ENCODE measurements at places on chromosomes 3 and 15.

DNA sequence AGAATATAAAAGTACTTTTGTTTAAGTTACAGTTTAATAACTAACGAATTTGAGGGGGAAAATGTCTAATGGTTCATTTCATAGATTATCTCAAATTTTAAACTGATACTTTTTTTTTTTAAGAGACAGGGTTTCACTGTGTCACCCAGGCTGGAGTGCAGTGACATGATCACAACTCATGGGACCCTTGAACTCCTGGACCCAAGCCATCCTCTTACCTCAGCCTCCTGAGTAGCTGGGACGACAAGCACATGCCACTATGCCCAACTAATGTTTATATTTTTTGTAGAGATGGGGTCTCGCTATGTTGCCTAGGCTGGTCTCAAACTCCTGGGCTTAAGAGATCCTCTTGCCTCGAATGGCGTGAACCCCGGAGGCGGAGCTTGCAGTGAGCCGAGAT is 16.5 kb downstream of the LRRC58 start:
- DNase-seq, result no peak

- DNase-seq, result no peak
Measured at GRCh38 chr3:113804661-113805060, 33.9 kb upstream of the GRAMD1C start.

DNA sequence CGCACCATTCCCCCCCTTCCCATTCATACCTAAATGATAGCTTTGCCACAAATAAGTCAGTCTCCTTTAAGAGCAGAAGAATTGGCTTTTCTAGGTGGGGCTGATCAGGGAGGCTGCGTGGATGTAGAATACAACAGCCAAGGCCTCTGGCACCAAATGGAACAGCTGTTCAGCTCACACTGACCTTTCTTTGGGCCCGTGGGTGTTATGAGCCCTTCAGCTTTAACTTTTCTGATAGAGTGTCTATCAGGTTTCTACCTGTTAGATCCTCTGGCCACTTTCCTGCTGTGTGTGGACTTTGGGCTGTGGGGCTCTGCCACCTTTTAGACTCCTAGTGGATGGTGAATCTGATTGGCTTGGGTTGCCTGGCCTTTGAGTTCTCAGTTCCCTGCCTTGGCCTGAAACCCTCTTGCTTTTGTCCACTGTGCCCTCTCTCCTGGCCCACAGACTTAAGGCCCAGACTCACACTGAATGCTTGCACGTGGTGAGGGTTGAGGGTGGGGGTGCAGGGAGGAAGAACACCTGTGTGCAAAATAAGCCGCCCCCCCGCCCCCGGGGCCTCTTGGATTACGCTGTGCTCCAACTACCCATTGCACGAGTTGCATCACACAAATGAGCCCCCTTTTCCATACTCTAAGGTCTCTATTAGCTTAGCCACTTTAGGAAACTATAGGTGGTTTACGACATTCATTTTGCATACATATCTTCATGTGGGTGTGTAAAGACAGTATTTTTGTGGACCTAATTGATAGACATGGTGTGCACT is 1.3 kb upstream of the RFX7 start:
- no peak for DNase-seq

- no peak for DNase-seq
Measured at GRCh38 chr15:58506064-58506490, 74.3 kb downstream of the LIPC start.

DNA sequence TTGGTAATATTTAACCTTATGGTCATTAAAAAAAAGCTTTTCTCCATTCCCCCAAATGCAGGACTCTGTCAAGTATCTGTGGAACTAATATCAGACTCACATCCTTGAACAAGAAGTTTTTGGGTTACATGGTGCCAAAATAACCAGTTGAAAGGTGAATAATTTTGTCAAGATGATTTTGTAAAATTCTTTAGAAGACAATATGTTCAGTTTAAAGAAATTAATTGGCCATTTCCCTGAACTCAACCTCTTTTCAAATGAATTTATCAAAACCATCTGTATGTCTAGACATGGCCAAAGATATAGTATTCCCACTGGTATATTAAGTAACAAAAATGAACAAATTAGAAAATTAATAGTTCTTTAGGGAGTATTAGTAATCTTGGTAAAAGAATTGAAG is 280.5 kb downstream of the MBNL1 start:
- DNase-seq, result no peak

- no peak for DNase-seq
Measured at GRCh38 chr15:38461066-38461833, 7.3 kb downstream of the FAM98B start.

GRCh38 chr3:142850395-142851023 is 38.4 kb downstream of the PCOLCE2 start:
- DNase-seq, result no peak

- no peak for DNase-seq
Measured at GRCh38 chr3:193174140-193174539, 66.9 kb upstream of the PLAAT1 start.

DNA sequence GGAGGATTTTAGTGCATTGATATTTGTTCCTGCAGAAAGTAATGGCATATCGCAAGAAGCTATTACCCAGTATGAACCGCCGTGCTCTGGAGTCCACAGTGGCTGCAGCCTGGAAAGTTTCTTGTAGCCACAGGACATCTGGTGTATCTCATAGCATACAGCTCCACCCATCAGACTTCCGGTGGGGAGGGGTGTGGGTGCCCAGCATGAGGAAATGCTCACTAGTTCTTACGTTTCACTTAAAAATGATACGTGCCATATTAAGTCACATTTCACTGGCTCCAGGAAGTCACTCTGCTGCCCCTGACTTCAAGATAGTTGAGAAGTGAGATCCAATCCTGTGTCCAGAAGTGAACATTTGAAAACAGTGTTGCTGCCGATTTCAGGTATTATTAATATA is 990.4 kb downstream of the GBE1 start:
- no peak for DNase-seq

DNA sequence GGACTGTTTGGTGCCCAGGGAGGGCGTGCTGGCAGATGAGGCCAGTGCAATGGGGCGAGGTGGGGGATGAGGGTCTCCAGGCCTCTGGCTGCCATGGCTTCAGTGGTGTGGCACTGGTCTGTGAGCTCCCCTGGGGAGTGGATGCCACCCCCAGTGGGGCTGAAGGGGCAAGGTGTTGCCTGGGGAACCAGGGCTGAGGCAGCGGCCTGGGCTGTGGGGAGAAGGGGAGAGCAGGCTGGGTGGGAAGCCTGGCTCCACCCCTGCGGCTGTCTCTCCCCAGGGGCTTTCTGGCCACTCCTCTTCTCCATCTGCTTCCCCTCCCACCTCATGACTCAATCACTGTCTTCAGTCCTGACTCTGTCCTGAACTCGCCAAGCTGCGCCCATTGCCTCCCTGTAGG is 88.4 kb upstream of the TLE3 start:
- no peak for DNase-seq

GRCh38 chr3:166285001-166285400 is 447.8 kb upstream of the BCHE start:
- DNase-seq, result no peak

GRCh38 chr3:96069065-96069464 is 745.3 kb upstream of the EPHA6 start:
- DNase-seq, result no peak

DNA sequence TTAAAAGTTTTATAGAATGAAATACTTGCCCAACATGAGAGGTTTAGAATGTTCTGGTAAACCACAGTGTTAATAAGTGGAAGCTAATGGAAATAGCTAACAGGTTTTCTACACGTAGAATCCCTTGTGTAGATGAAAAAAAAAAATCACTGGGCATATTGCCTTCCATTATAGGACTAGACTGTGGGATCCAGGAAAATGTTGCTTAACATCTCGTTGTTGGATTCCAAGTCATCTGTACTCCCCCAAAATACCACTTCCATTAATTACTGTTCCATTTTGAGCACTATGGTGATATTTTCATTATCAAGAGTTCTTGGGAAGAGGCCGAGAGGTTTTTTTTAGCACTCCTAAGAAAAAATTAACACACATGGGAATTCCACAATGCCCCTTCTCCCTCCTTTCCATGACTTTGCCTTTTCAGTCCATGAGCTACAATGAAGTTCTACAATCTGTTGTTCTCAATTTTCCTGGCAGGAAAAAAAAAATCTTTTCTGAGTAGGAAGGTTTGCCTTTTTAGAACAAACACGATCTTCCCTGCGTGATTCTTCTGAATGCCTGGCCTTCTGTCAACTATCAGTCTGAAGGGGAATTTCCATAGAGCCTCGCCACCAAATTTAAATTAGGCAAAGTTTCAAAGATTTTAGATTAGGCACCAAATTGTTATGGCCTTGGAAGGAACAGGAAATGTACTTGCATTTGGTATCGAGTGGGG is 74.4 kb upstream of the CTDSPL start:
- no peak for DNase-seq

DNA sequence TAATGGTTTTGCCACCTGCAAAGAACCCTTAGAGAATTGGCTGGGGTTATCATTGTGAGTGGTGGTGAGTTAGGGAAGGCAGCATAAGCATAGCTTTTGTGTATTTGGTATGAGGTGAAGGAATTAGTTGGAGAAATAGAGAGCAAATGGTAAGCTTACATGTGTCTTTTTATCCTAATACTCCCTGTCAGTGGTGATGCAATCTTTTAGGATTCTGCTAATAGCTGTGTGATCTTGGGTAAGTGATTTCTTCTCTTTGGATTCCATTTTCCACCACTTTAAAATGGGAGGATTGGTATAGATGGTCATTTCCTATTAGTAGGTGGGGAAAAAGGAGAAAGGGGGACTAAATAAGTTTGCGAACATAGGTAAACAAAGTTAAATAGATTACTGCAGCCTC is 30.9 kb downstream of the PIAS1 start:
- DNase-seq, result no peak

GRCh38 chr15:45156744-45157455 is 27.1 kb downstream of the DUOX1 start:
- DNase-seq, result no peak

DNA sequence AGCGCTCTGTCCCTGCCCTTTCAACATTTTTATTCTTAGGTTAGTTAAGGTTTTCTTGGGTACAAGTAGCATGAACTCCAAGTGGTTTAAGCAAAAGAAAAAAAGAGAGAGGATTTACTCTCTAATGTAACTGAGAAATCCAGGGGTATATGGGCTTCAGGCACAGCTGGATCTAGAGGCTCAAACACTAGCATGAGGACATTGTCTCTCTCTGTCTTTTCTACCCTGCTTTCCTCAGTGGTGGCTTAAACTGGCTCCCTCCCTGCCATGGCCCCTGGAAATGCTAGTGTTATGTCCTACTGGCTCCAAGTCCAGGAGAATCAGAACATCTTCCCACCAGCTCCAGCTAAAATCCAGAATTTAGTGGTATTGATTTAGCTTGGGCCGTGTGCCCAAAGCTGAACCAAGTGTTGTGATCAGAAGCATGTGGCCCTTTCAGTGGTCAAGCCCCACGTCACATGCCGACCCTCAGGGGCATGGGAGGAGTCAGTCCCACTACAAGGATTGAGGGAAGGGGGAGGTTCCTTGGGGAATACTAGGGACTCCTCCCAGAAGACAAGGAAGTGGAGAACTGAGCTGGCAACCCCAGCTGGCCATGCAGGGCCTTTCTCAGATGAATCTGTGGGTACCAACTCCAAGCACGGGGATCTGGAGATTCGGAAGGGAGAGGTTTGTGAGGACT is 58.0 kb downstream of the LINGO1 start:
- no peak for DNase-seq

GRCh38 chr3:78907367-78907766 is 860.4 kb downstream of the ROBO1 start:
- DNase-seq, result no peak

GRCh38 chr15:100866386-100867330 is 13.0 kb upstream of the ALDH1A3 start:
- no peak for DNase-seq

- no peak for DNase-seq
Measured at GRCh38 chr15:40754574-40754882, 526 bp downstream of the RMDN3 start.

- DNase-seq, result no peak
Measured at GRCh38 chr3:80051602-80051962, 283.8 kb upstream of the ROBO1 start.

- DNase-seq, result no peak
Measured at GRCh38 chr3:13371100-13372075, 48.7 kb downstream of the NUP210 start.

- DNase-seq, result no peak
Measured at GRCh38 chr3:169999433-169999832, 32.8 kb downstream of the SEC62 start.

DNA sequence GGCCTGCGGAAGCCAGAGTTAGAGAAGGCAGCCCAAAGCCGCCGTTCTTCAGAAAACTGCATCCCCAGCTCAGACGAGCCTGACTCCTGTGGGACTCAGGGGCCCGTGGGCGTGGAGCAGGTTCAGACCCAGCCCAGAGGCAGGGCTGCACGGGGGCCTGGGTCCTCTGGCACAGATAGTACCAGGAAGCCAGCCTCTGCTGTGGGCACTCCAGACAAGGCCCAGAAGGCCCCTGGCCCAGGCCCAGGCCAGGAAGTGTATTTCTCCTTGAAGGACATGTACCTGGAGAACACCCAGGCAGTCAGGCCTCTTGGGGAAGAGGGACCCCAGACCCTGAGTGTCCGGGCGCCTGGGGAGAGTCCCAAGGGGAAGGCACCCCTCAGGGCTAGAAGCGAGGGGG is 23.1 kb downstream of the ALPK3 start:
- no peak for DNase-seq

GRCh38 chr3:50167069-50167840 is 12.1 kb downstream of the SEMA3F start:
- DNase-seq, result no peak

- no peak for DNase-seq
Measured at GRCh38 chr3:40096661-40097111, 212.8 kb upstream of the EIF1B start.

GRCh38 chr15:83446904-83447709 is at the start of gene SH3GL3:
SH3GL3 (plus strand) TSS chr15:83447341; CDS start chr15:83447534, 193 bp downstream.
- DNase-seq, result no peak

DNA sequence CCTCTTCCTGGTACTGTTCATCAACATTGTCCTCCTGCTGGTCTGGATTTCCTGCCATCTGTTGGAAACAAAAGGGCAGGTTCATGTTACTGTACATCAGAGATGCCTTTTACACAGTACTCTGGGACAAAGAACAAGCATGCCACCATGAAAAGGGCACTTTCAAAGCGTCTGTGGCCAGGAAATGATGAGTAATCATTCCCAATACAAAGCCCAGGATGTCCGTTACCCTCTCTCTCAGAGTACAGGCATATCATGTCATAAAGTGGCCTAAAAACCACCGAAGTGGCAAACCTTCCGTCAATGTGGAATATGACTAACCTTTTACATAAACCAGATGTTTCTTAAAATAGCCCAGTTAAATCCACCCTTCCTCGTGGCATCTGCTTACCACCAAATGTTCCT is 71.2 kb downstream of the GOLIM4 start:
- DNase-seq, result no peak

- no peak for DNase-seq
Measured at GRCh38 chr15:69318033-69318432, 19.3 kb downstream of the PAQR5 start.

DNA sequence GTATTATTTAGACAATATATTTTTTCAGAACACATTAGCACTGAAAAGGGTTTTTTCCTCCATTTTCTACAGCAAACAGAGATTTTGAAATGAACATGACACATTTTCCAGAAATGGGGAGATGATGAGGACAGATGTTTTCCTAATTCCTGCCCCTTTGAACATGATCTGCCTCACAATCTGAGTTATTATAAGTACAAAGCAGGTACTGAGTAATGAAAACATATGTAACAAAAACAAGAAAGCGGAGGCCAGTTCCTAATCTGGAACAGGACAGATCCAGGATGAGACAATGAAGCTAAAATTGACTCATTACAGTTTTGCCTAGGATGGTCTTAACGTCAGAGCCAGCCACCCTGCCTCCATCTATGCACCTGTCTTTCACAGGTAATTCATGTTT is 642.8 kb upstream of the NR2F2 start:
- no peak for DNase-seq

GRCh38 chr15:80953953-80954778 is 35.5 kb downstream of the MESD start:
- DNase-seq, result no peak

Measured in stimulated activated CD8-positive, alpha-beta memory T cell treated with anti-CD3 and anti-CD28 coated beads, Interleukin-2, amount 100 ng/mL, for 1 hour (primary cell).